ENCODE measurements at places on chromosomes 7 and 10. TPM values are rescaled to one million over a fixed set of nuclear protein-coding genes. Genes with fewer than 3 reads are reported as not detected.

Gene CYP3A7
- total RNA-seq, result not detected

Gene ZNF316
- 20.2 TPM for total RNA-seq

Gene EPHB6
- not detected for total RNA-seq

Gene GPR141
- total RNA-seq, result not detected

Gene UFSP1
- total RNA-seq, result 2.5 TPM

Gene CNPY1
- not detected for total RNA-seq

Gene ARHGEF5
- total RNA-seq, result not detected

Gene ZCWPW1
- 0.54 TPM for total RNA-seq

Measured in G401 (cell line).